HFF-Myc (cell line): ENCODE measurements at places on chromosomes 2 and 18.

DNA sequence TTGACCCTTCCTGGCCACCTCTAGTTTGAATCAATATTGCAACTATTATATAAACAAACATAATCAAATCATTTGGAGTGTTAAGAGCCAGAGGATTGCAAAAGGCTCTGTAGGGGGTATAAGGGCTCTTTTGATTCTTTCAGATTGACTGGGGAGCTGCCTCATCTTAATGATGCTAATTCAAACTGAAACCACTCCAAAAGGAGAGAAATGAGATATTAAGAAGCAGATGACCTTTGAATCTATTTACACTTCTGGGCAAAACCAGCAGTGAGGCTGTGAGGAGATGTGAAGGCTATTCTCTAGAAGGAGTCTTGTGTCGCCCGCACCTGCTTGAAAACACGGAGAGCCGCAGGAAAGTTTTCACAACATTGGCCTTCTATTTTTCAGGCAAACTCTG is 311.2 kb upstream of the CRIM1 start:
- no peak for DNase-seq

- no peak for DNase-seq
These were observed 59.6 kb downstream of the MYT1L start for GRCh38 chr2:2271469-2271941.

DNA sequence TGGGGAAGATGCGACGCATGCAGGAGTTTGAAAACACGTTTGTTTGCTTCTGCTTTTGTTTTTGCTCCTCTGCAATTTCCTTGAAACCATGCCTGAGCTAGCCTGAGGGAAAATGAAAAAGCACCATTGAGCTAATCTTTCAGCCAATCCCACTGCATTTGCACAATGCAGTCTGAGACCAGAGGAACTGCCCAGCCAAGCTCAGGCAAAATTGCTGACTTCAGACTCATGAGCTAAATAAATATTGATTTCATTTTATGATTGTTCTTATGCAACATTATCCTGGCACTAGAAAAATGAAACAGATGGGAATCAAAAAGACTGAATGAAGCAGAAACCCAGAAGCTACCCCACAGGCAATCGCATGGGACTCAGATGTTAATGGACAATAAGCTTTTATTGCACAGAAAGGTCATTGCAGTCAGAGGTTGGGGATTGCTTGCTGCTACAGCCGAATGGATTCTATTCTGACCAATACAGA is 37.0 kb downstream of the TPRKB start:
- DNase-seq: no peak

GRCh38 chr18:76167410-76167809 is 327.6 kb downstream of the ZNF516 start:
- no peak for DNase-seq

DNA sequence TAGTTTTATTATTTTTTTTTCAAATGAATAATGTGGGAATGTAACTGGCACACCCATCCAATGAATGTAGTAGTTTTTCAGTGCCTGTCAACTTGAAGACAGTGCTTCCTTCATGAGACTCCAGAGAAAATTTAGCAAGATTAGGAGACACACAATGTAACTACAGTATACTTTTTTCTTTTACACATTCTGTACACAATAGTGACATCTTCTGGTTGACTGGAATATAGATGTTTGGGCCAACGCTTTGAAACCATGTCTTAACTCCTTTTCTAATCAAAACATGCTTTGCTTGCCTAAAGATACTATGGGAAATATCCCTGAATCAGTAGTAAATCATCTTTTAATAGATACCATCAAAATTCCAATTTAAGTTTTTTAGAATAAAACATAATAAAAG is 229.5 kb upstream of the ZC3H15 start:
- peak; percentile 25 for DNase-seq

DNA sequence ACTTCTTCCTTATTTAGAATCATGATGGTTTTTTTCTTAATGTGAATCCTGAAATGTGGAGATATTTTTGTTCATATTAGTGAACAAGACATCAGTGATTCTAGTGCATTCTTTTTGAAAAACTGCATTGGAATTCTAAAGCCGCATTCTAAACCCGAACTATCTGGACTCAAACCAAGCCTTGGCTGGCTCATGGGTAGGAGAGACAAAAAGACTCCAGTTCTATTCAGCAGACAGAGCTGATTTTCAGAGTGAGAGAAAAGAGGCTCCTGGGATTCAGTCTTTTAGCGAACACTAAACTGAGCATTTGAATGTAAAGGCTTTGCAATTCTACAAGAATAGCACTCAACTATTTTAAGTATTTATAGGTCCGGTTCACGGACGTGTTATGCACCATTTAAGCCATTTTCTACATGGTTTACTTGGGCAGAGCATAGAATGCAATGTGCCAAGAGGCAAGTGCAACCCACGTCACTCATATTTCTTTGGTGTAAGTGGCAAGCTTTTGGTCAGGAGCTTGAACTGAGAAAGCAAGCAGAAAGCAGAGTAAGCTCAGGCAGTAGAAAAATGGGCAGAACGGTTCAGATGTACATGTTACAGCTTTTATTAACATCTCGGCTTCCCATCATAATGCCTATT is 227.3 kb upstream of the RAB12 start:
- no peak for DNase-seq

DNA sequence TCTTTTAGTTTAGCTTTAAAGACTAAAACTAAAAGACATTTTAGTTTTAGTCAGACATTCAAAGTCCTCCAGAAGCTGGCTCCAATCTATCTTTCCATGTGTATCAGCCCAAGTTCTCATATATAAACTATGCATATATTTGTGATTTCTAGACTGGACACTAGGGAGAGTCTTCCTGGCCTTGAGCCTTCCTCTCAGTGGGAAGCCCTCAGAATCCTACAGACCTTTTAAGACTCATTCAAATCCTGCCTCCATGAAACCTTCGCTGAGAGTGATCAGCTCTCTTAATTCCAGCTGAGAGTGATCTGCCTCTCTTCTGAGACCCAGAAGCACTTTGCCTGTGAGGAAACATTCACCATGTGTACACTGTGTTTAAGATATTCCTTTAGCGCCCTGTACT is 452.7 kb downstream of the TGIF1 start:
- DNase-seq: no peak

GRCh38 chr2:235616885-235617284 is 123.0 kb downstream of the AGAP1 start:
- DNase-seq: no peak

- no peak for DNase-seq
These were observed 50.7 kb downstream of the DAPL1 start for GRCh38 chr2:158845859-158846258.

GRCh38 chr2:180910831-180911665 is 69.4 kb upstream of the UBE2E3 start:
- DNase-seq: no peak

DNA sequence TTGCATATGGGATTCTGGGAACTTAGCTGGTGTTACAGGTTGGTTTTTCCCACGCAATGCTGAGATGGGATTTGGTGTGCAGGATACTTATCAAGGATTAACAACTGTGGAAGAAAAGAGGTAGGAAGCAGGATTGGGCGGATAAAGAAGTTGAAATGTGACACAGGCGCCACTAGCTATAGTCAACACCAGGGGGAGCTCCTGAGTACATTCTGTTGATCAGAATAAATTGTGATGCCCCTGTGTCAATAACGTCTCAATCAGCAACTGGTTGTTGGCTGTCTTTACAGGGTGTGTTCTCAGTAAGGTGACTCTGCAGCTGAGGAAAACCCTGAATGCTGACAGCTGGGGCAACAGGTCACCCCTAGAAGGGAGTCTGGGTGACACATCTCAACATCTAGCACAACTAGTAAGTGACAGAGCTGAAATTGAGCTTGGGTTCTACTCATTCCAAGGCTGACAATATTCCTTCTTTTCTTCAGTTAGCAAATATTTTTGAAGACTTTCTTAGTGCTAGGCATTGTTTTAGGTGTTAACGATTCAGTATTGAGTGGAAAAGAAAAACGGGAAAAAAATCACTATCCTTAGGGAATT is 143.0 kb downstream of the ARL6IP6 start:
- no peak for DNase-seq

DNA sequence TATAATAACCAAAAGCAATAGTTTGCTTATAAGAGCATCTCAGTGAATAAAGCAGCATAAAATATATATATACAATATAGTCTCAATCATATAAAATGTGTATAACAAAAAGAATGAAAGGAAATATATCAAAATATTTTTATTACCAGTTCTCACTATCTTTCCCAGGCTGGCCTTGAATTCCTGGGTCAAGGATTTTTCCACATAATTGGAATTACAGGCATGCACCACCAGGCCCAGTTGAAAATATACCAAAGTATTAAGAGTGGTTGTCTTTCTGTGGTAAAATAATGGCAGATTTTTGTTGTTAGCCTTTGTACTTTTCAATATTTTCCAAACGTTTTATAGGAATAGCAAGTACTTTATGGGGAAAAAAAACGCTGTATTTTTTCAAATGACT is 8.6 kb upstream of the TLK1 start:
- DNase-seq: no peak
